ENCODE measurements at places on chromosomes 12 and 14. TPM values are rescaled to one million over a fixed set of nuclear protein-coding genes. Genes with fewer than 3 reads are reported as not detected.

The UBE2N gene
- 41.5 TPM for total RNA-seq

The HCAR2 gene
- not detected for total RNA-seq

The LGALS3 gene
- total RNA-seq = 184 TPM

The IQSEC3 gene
- 0.67 TPM for total RNA-seq

The RNASE11 gene
- total RNA-seq = not detected

The PUS1 gene
- total RNA-seq = 5.0 TPM

The TMEM30B gene
- total RNA-seq = 3.7 TPM

The KLRC4 gene
- total RNA-seq = not detected

The TGM1 gene
- total RNA-seq = 11.9 TPM

The OASL gene
- total RNA-seq = not detected

The BEGAIN gene
- 5.7 TPM for total RNA-seq

The TGFB3 gene
- 99.1 TPM for total RNA-seq

The HOMEZ gene
- total RNA-seq = 8.5 TPM

The HECTD4 gene
- total RNA-seq = 16.5 TPM

The TAS2R46 gene
- total RNA-seq = 0.67 TPM

The IAPP gene
- not detected for total RNA-seq

The GALNT6 gene
- 1.3 TPM for total RNA-seq

The SMIM41 gene
- total RNA-seq = 0.44 TPM

The HOXC4 gene
- 0.20 TPM for total RNA-seq

The SDR9C7 gene
- 0.28 TPM for total RNA-seq

The DENND5B gene
- total RNA-seq = 37.3 TPM

The FAM181A gene
- not detected for total RNA-seq

The CLEC2B gene
- 4.9 TPM for total RNA-seq

The ADGRD1 gene
- 120 TPM for total RNA-seq

Data from right atrium auricular region (tissue), 2 donors.